ENCODE measurements at places on chromosomes 4 and X.

GRCh38 chr4:24742773-24743172 lies 52.6 kb upstream of the SOD3 start:
- DNase-seq, result no peak

DNA sequence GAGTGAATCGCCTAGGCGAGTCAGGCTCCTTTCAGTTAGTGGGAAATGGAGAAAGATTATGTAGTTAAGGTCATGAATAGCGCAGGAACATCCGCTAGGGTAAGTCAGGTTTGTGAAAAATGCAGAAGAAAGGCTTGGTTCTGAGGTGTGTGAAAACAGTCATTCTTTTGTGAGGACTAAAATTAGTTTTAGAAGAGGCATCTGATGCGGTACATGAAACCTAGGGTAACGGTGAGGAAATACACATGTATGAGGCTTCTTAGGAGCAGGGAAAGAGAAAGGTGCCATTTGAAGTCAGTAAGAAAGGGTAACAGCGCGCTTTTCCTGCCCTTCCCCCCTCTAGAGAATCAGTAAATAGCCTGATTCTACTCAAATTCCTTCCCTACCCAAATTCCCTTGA lies 570 bp upstream of the RNF128 start:
- DNase-seq, result no peak

- DNase-seq, result no peak
Observed at GRCh38 chr4:71050809-71051208, 57.4 kb downstream of the DCK start.

DNA sequence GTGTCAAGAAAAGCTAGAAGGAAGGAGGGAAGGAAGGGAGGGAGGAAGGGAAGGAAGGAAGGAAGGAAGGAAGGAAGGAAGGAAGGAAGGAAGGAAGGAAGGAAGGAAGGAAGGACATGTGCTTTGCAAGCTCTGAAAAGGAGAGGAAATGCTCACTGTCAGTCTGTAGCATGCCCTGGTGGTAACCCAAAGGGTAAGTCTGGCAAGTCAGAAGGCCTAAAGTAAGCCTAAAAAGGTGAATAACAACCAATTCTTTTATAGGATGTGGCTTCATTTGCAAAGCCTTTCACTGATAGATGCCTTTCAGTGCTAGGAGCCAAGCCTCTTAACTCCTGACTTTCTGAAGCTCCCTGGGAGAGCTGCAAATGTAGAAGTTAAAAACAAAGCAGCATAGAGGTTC lies 542.6 kb downstream of the CFAP47 start:
- no peak for DNase-seq

- no peak for DNase-seq
Observed at GRCh38 chr4:85298037-85298436, 176.9 kb upstream of the ARHGAP24 start.

- DNase-seq, result no peak
Observed at GRCh38 chr4:144906181-144906925, 191.6 kb downstream of the ANAPC10 start.

Measured in stimulated activated CD4-positive, alpha-beta T cell treated with anti-CD3 and anti-CD28 coated beads, TNF-alpha, amount 100 ng/mL, for 1 hour (primary cell).